Renal pelvis (tissue), 12 donors: ENCODE measurements at places on chromosomes 13 and 19. TPM values are rescaled to one million over a fixed set of nuclear protein-coding genes. Genes with fewer than 3 reads are reported as not detected.

- DNase-seq, result no peak
Observed at GRCh38 chr19:51415187-51415586, 2.3 kb downstream of the SIGLEC10 start.

GPX4 gene
- polyA plus RNA-seq, result 301 TPM

DNA sequence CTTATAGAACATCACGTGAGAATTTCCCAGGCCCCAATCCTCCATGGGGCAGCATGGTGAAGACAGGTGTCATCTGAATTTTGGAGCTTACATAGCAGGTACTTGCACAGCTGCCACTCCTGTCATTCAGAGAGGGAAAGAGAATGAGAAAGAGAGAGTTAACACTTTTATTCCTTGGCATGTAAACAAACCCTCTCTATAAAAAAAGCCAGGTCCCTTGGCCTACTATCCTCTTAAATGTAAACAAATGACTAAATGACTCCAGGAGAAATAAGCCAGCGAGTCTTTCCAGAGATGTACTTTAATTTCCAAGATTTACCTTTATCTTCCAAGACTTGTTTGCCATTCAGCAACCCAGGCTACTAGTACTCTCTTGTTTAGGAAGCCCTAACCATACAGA is 195.3 kb upstream of the HTR2A start:
- DNase-seq, result no peak

GRCh38 chr19:4754248-4754647 is 30.6 kb upstream of the DPP9 start:
- peak; percentile 31 for DNase-seq

DNA sequence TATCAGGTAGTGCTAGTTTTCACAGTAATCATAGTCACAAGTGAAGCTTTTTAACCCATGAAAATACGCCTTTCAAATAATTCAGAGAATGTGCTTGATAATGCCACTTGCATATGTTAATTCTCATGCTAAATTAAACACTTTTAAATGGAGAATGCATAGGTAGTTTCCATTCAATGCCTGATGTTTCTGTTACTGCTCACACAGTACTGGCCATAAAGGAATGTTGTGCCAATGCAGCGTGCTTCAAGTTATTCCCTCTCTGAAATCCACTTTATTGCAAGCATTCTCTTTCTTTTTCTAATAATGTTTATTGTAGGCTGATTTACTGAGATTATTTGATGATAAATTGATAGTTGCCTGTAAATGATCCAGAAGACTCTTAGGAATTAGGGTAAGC is 513.0 kb upstream of the KLF12 start:
- DNase-seq, result no peak

DNA sequence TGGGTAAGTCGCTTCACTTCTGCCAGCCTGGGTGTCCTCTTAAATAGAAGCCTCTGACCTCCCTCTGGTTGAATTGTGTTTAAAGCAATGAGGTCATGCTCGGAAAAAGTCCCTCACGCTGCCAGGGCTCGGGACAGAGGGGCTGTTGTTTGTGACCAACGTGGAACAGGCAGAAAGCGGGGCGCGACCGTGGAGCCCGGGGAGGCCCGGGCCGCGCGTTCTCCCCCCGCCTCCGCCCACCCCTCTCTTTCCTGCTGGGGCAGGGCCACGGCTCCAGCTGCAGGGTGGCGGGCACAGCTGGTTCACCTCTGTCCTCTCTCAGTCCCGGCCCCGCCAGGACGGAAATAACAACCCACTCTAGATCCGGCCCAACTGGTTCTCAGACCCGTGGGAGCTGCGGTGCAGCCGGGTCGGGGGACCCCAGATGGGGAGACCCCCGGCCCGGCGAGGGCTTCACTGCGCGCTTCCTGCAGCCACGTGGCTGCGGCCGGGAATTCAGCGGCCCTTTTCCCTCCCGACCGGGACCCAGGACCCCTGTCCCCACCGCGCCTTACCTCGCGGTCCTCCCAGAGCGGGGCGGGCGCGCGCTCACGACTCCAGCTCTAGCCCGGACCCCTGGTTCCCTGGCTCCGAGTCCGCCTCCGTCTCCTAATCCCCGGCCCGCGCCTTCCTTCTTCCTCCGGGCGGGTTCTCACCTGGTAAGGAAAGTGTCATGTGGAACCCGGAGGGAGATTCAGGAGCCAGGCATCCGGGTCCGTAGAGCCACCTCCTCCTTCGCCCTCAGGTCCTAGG is 1.9 kb downstream of the CDC42EP5 start:
- no peak for DNase-seq

- no peak for DNase-seq
Observed at GRCh38 chr19:47093841-47094240, 19.7 kb downstream of the ZC3H4 start.

- DNase-seq, result no peak
Observed at GRCh38 chr19:23774106-23774505, 15.4 kb upstream of the ZNF681 start.

HTR2A gene
- 1.2 TPM for polyA plus RNA-seq

POLR1D gene
- polyA plus RNA-seq, result 116 TPM

- peak; percentile 49 for DNase-seq
Observed at GRCh38 chr13:25608181-25608580, 236.4 kb downstream of the ATP8A2 start.

DNA sequence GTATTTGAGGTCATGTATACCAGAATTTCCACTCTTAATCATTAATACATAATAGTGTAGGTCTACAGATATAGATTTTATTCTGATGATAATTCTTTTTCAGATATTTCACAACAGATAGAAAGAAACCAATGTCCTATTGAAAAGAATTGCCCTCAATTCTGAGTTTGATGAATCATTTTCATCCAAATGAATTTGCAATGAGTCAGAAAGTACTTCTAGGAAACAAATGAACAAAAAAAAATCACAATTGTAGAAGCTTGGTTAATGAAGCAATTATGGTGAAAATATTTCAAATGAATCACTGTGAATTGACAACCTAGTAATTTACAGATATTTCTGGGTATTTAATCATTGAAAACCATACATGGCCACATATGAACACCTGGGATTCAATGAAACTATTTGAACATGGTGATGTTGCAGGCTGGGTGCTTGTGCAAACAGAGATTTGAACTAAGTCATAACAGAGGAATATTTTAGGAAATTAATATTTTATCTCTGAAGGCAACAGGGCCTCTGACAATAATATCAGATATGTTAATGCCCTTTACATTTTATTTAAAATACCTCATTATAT is 360.9 kb downstream of the SLITRK5 start:
- no peak for DNase-seq

GRCh38 chr19:14138576-14139265 is 2.3 kb upstream of the ASF1B start:
- DNase-seq, result no peak

DNA sequence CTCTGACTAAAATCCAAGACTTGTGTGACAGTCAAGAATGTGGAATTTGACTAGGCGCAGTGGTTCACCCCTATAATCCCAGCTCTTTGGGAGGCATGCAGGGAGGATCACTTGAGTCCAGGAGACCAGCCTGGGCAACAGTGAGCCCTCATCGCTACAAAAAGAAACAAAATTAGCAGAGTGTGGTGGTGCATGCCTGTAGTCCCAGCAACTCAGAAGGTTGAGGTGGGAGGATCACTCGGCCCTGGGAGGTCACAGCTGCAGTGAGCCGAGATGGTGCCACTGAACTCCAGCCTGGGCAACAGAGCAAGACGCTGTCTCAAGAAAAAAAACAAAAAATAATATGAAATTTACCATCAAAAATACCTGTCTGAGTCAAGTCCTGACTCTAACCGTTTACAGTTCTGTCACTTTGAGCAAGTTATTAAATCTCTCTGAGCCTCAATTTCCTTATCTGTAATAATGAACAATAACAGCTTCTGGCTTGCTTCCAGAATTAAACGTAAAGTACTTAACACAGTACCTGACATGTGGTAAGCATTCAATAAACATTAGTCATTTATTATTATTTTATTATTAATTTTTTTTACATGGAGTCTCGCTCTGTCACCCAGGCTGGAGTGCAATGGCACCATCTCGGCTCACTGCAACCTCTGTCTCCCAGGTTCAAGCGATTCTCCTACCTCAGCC is 204.6 kb upstream of the TSC22D1 start:
- no peak for DNase-seq

- DNase-seq, result no peak
Observed at GRCh38 chr19:15436012-15436825, 13.5 kb downstream of the WIZ start.

DNA sequence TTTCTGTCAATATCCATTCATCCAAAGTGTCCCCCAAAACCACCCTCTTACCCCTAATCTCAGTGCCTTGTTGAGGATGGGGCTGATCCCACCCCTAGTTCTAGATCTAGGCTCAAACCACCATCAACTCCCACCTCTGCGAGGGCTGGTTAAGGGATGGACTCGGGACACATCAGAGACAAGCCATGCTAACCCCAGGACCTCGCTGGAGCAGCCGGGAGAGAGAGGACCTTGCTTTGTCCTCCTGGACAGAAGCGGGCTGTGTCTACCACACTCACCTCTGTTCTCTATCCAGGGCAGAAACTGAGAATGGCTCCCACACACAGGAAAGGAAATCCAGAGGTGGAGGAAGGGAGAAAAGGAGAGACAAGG is 90.8 kb upstream of the UQCRFS1 start:
- DNase-seq, result no peak

DNA sequence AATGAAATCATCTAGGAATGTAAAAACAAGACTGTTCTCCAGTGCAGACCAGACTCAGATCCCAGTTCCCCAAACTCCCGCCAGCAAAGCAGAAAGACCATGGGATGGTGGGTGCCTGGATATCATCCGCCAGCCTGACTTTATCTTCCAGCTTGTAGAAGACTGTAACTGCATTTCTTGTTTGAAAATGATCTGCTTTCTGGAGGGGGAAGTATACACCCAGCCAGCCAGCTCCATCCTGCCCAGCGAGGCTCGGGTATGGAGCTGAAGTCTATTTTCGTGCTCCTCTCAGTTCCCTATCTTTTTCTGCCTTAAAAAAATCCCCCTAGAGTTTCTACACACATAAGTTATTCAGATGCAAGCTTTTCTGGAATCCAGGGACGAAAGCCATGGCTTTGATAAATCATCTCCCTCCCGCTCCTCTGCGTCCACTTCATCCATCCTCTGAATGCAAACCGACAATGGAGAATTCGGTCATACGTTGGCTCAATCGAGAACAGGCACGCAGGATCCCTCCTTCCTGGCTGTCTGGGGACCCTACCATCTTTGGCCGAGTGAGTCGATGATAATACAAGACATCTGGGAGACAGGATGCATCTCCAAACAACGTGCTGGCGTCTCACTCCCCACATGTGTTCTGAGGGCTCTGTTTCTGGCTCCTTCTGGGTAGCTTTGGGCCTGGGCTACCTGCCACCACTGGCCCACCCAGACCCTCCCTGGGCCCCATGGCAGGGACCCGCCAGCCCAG is 31.2 kb downstream of the CEBPG start:
- no peak for DNase-seq

DNA sequence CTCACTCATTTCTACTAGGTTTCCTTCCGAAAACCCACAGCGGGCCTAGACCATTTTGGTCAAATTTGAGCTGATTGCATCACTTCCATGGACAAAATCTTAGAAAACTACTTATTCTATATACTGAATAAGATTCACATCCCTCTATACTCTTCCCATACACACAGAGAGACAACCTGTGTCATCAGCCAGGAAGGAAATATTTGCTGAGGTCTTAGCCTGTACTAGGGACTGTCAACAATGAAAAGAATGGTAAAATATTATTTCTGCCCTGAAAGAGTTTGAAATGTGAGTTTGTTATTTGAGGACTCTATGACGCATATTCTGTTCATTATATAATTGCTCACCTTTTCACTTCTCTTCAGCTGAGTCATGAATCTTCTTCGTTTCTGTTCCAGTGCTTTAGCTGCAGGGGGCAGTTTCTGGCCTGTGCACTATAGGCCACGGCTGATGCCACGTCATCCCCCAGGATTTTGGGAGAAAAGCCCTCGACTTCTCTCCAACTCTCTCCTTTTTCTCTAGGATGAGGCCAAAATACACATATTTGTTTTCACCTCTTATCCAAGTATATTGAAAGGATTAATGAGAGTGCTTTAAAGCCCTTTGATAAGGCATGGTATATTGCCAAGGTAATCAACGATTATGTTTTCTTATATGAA is 47.7 kb downstream of the GSX1 start:
- no peak for DNase-seq

DNA sequence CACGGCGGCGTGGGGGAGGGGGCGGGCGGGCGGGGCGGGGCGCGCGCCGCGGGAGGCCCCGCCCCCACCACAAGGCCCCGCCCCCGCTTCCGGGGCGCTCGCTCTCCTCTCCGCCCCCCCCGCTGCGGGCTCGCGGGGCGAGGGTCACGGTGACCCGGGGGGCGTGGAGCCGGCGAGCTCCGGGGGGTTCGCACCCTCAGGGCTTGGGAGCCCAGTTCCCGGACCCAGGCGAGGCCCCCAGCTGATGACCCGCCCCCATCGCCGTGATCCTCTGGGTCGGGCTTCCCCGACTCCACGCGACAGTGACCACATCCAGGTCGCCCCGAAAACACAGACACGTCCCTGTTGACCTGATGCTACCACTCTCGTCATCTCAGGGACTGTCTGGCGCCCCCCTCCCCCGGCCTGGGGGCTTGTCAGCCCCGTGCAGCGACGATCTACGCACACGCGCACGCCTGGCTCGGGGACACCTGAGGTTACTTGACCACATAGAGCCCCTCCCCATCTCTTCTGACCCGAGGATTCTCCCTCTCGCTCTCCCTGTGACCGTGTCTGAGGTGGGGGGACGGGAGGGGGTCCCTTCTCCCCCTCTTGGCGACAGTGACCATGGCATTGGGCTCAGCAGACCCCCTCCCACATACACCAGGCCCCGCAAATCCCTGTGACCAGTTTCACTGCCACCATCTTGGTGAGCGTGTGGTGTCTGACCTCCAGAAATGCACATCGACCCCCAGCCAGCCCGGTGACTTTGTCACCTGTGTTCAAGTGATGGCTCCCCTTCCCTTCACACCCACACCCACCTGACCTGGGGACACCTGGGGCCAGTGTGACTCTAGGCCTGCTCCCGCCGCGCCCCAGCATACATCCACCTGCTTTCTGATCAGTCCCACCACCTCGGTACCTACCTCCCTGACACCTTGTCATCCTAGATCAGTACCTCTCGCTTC is 670 bp downstream of the MAP2K7 start:
- no peak for DNase-seq

GRCh38 chr13:89900104-89900765 is 1447.3 kb upstream of the MIR17HG start:
- DNase-seq, result no peak

DNA sequence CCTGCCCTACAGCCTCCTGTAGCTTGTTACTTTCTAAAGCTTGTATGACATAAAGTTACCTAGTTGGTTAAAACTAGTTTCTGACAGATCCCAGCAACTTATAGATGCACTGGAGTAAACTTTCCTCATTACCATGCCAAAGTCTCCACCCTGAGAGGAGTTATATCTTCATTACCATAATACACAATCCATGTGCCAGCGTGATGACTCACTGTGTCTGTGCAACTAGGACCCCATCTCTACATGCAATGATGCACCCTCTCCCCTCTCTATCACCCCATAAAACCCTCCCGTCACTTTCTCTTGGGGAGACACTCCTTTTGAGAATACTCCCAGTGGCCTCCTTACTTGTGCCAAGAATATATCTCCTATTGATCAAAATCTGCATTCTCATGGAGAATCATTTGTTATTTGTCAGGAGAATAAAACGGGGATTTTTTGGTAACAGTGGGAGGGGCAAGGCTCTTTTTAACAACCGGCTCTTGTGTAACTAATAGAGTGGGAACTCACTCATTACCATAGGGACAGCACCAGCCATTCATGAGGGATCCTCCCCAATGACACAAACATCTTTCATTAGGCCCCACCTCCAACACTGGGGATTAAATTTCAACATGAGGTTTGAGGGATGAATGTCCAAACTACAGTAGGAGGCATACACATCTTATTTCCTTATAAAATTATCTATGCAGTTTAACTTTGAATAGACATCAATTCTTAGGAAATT is 235.1 kb upstream of the ATXN8OS start:
- DNase-seq, result no peak
